Stimulated activated CD4-positive, alpha-beta T cell treated with anti-CD3 and anti-CD28 coated beads, Interleukin-1b, Interleukin-23, amount 100 ng/mL, for 1 hour (primary cell): ENCODE measurements at places on chromosomes 4 and X.
A peak's percentile ranks its signal among the peaks of the same experiment; 100 is the strongest.

- DNase-seq, result no peak
These were observed 127.3 kb upstream of the FAT4 start for GRCh38 chr4:125187226-125188176.

GRCh38 chr4:39169426-39169825 is 12.9 kb upstream of the WDR19 start:
- DNase-seq, result no peak

DNA sequence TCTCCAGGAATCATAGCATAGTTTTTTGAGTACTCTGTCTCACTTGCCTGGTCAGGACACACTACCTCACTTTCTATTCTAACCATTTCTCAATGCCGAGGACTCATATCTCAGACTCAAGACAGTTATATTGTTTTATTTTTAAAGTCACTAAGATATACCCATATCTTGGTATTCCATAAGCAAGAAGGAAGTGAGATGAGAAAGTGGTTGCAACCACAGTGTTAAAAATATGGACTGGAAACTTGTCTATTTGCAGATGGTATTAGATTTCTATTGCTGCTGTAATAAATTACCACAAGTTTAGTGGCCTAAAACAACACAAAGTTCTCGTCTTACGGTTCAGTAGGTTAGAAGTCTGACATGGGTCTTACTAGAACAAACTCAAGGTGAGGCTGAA is 344.8 kb upstream of the MAGEB2 start:
- no peak for DNase-seq

DNA sequence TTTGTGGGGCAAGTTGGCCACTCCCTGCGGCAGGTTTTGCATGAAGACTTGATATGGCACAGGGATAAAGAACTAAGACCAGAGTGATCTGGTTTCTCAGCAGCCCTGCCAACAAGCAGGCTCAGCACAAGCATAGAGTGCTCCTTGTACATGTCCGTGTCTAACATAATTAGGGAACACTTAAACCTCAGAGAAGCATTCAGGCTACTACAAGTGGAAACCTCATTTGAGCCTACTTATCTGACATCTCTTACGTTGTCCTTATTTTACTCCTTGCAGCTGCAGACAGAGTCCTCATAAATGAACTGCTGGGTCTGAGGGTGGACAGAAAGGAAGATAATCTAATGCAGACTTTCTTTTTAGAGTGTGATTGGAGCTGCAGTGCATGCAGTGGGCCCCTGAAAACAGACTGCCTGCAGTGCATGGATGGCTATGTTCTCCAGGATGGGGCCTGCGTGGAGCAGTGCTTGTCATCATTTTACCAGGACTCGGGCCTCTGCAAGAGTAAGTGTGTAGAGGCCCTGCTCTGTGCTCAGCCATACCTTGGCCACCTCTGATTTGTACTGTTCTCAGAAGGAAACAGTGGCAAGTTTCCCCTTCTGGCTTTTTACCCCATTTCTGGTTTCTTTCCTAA is 179.1 kb upstream of the ANXA3 start:
- DNase-seq, result no peak

DNA sequence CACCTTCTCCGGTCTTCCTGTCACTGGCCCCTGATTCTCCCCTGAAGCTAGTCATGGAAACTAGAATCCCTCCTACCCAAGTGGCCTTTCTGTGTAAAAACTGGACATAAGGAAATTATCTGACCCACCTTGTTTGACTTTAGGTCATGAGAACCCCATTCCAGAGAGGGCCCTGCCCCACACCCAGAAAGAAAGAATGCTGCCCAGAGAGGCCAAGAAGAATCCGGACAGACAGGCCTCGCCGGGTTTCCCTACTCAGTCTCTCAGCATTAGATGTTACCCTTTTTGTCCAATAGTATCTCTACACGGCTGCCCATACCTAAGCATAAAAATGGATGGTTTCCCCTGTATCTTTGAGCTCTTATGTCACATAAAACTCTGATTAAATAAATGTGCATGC is 83.3 kb upstream of the HELT start:
- no peak for DNase-seq

DNA sequence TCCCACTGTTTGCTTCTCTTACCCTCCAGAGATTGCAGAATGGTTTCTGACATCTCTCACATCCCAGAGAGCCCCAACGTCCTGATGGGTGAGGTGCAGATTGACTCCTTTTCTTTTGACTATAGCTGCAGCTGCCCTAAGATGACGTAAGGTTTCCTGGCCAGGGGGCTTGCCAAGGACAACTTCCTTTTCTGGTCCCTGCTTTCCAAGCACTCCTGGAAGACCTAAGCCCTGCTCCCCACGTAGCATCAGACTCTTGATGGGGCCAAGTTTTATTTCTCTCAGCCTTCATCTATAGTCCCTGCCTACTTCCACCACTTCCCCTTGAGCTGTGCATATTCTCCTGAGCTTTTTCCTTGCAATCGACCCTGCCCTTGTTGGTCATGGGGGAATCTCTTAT is 497.7 kb downstream of the IDS start:
- no peak for DNase-seq

- DNase-seq, result no peak
These were observed 27.2 kb downstream of the ELF4 start for GRCh38 chrX:130083107-130083490.

DNA sequence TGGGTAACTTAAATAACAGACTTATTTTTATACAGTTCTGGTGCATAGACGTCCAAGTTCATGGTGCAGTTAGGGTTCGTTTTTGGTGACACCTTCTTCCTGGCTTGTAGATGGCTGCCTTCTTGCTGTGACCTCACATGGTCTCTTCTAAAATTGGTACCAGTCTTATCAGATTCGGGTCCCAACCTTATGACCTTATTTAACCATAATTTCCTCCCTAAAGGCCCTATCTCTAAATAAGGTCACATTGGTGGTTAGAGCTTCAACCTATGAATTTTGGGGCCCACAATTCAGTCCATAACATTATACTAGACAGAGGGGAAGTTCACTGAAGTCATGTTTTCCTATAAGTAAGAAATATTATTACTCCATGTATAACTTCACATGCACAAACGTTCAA is 128.0 kb downstream of the CFAP299 start:
- no peak for DNase-seq

DNA sequence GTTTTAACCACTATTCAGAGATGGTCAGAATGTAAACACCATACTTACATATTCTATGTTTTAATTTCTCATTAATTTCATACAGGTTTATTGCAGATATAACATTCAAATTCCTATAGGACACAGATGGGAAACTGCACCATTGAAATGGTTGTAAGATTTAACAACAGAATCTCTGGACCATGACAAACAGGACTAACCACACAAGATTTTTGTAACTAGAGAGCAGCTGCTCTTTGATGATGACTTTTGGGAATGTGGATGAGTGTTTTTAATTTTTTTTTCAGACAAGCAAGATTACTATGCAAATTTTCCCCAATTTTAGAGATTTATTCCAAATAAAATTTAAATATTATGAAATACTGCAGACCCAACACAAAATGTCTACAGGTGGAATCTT is 610.2 kb downstream of the PCDH18 start:
- no peak for DNase-seq

DNA sequence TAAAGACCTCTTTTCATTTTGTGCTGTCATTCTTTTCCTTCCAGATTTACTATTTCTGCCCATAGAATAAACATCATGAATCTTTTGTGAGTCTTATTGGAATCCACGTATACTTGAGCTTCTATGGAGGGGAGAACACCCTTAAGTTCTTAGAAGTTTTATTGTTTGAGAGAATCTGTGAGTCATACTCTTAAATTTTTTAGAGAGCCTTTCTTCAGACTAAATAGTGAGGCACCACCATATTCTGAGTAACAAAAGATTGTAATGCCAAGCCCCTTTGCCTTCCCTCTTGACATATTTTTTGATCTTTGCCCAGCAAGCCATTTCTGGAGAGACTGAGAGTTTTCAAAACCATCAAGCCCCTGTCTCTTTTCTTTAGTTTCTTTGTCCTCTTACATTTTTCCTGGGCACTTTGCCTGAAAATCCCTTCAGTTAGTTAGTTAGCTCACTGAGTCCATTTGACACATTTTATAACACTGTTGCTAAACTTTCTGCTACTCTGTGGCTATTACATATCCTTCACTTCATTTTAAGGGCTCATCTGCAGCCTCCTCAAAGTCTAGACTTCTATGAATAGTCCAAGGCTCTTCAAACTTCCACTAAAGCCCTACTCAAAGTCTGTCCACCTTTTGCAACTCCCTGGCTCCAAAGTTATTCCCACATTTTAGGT is 65.3 kb upstream of the NDUFC1 start:
- DNase-seq, result no peak

- DNase-seq, result no peak
These were observed 40.5 kb downstream of the USP38 start for GRCh38 chr4:143225167-143225566.

DNA sequence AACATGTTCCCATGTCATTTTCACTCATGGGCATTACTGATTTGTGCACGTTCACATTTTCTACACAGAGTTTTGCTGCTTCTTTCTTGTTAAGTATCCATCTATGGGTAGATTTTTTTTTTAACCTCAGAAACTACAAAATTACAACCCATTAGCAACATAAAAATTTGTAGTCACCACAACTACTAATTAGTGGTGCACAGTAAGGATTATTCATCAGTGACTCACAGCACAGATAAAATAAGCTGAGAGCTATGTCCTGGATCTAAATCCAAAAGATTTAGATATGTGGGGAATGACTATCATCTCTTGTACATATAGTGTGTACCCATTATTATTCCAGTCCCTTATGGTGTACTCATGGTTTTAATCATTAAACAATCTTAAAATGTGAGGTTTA is 19.7 kb upstream of the AMELX start:
- DNase-seq, result no peak

DNA sequence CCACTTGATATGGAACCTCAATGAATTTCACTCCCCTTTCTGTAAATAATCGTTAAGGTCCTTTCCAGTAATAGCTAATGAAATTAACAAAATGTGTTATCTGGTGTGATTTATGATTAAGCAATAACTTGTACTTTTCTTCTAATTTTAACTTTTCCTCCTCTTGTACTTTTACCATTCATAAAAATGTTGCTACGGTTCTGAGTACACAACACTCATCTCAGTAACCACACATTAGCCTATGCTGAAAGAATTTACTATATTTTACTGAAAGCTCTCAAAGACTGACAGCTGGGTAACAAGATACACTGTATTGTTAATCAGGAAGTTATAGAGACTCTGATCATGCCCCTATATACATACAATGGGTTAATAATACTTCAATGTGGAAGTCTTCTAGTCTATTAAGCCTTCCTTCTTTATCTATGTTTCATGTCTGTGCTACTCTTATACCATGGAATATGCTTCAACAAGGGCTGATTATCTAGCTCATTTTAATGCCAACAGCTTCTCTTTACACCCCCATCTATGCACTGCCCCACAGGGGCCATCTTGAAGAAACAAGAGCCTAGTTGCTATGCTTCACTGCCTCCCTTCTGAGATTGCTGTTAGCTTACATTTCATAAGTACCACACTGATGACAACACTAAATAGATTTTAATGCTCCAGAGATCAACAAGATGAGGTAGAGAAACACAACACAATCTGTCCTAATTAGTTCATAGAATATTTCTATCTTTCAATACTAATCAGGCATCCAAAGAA is 39.1 kb downstream of the LAMP2 start:
- no peak for DNase-seq

DNA sequence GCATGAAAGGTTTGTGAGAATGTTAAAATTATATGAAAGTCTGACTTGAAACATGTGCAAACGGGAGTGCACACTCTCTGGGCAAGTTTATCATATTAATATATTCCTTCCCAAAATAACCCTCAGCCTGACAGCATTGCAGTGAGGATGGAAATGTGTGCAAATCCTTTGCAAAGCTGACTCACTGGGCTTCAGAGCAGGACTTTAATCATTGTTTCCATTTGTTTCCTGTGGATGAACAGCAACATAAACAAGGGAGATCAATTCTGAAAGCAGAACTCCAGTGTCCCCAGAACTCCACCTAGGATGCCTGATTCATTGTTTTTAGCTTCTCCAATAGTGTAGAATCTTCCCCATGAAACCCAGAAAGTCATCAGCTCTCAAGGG is 32.9 kb downstream of the SLC2A9 start:
- DNase-seq, result no peak

DNA sequence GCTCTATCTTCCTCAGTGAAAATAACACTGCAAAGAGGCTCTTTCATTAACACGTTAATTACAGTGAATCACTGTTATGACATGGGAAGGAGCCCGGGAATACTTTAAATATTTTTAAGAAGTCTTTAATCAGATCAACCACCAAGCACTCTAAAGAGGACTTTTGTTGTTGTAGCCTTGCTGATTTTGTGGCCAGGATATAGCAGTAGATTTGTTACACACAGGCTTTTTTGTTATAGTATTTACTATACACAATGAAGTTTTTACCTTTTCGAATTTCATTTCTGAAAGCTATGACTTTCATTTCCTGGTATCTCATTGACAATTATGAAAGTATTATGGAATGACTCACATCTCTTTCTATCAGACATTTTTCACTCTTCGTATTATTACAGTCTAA is 20.3 kb downstream of the FGF13 start:
- no peak for DNase-seq

DNA sequence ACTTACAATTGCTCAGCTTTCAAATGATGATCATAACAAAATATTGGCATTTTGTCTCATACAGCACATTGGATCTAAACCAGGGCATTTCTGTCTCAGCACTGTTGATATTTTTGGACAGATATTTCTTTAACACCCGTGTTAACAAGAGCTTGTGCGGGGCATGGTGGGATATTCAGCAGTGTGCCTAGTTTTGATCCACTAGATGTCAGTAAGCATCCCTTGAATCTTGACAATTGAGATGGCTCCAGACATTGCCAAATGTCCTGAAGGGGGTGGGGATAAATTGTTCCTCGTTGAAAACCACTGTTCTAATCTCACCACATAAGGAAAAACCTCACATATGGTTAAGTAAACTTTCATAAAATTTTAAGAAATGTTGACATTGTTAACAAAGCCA is 806.3 kb downstream of the STIM2 start:
- DNase-seq, result no peak

GRCh38 chrX:38968344-38969216 is 167.3 kb downstream of the MID1IP1 start:
- no peak for DNase-seq

GRCh38 chr4:140861359-140862176 is 105.4 kb upstream of the TBC1D9 start:
- DNase-seq, result peak; percentile 5
